AG09309 (cell line): ENCODE measurements at places on chromosomes 16 and 17.

DNA sequence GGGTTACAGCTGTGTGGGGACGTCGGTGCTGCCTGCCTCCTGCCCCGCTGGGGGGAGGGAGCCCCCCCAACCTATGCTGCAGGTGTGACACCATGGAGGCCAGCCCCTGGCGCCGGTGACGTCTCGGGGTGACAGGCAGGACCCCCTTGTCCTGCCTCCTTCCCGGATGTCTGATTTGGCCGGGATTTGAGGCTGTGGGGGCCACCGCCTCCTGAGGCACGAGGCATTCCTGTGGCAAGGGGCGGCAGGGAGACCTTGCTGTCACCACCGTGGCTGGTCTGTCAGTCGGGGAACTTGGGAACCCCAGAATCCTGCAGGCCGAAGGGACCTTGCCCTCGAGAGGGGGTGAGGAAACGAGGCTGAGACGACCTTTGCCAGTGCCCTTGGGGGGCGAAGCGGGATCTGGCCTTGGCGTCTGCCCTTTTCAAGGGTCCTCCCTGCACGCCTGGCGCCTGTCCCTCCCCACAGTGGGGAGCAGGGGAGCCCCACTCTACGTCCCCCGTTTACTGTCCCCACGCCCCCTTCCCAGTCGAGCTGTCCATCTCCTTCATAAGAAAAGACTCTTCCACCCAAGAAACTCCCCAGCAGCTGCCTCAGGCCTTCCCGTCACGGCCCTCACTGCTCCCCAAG is 74.4 kb downstream of the METRNL start:
- no peak for DNase-seq

DNA sequence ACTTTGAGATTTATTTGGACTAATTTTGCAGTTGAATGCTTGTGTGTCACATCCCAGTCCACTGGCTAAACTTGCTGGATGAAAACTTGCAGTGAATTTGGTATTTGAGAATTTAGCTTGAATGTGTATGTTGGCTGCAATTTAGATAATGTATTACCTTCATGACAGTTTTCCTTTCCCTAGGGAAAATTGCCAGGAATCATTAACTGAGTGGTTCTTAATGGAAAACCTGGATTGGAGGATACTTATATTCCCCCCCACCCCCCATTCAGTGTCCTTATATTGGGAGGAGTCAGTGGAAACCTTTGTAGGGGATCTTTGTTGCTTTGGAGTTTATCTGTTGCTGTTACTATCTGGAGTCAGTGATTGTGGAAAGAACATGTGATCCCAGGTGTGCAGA is 67.6 kb downstream of the KPNA2 start:
- no peak for DNase-seq

DNA sequence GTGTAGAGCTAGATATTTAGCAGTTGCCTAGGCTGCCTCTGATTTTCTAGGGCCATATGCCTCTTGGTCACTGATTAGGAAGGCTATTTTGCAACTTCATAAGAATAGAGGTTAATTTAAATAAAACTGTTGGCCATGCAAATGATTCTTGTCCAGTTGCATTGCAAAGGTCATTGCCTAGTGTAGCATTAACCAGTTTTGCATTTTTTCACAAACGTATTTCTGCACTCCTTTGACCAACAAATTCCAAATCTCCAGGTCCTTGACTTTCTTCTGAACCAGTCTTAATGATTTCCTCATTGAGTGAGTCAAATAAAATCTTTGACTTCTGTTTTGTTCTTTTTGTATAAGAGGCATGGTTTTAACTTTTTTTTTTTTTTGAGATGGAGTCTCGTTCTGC is 33.5 kb downstream of the ERCC4 start:
- no peak for DNase-seq

DNA sequence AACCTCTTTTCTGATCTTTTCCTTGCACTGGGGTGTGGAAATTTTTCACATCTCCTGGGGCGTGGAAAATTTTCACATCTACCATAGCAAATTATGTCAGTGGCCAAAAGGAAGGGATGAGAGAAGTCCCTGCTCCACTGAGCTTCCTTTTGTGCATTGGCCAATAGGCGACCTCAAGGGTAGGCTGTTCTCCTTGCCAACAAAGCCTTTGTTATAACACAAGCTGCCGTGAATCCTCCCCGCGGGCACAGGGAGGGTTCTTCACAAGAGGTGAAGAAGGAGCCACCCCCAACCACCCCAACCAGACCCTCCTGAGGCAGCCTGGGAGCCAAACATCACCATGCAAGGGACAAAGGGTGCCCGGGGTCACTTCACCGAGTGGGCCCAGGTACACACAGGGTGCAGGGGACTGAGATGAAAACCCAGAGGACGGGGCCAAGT is 6.5 kb downstream of the SLC5A11 start:
- no peak for DNase-seq

DNA sequence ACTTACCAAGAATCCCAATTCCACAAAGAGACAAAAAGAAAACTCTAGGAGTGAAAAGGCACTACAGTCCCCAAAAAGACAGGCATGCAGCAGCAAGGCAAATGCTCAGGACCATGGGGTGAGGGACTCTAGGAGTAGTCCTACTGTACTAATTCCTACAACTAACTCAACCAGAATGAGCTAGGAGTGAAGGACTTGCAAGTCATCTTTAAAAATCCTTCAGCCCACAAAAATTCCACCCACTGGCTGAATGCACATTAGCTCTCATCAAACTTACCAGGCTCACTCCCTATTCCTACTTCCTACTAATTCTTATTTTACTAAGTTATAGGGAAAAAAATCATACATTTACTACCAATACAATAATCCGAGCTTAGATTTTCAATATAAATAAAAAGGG is 141.7 kb upstream of the C17orf78 start:
- no peak for DNase-seq

- DNase-seq, result no peak
Measured at GRCh38 chr17:82205720-82206508, 6.7 kb downstream of the CCDC57 start.

- no peak for DNase-seq
Measured at GRCh38 chr17:17978481-17979424, 6.1 kb downstream of the DRC3 start.

DNA sequence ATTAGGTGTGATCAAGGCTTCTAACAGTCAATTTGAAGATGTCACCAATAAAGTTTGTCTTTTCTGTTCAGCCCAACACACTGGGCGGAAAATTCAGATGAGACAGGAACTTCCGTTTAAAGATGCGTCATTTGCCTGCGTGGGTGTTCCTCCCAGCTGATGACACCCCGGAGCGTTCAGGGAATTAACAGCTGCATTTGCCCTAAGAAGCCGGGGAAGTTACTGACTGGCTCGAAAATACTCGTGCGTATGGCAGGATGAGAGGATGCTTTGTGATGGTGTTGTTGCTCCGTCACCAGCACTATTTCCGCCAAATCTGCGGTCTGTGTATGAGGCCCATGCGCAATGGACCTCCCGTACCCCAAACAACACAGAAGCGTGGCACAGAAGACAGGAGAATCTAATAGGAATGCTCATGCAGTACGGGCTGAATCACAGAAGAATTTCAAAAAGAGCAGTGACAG is 11.9 kb upstream of the PVALEF start:
- no peak for DNase-seq

DNA sequence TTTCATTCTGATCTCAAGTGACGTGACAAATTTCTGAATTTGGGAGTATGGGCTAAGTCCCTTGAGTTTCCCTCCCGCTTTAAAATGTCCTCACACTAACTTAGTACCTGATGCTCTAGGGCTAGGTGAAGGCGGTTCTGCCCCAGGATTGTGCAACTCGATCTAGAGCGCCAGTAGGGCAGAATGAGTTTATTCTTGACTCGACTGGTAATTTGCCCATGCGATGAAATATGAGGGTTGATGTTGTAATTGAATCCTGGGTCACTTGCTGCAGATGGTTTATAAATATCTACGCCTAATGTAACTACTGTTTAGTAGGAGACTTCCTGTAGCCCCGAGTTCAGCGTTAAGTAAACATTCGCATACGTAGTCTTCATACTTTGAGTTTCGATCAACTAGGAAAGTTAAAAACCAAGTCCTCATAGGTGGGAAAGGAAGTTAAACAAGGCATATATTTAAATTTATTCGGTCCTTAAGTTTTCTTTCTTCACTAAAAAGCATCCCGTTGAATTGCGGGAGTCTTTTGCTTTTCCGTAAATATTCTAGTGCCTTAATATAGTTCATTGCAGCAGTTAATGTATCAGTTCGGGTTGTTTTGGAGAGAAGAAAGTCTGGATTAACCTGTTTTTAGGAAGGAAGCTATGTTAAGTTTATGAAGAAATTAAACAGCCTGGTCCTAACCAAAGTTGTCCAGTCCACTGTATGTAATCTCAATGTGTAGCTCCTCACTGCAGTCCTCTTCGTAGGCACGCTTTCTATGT is 1.6 kb downstream of the CTCF start:
- peak; percentile 63 for DNase-seq

- no peak for DNase-seq
Measured at GRCh38 chr17:61351745-61352407, 47.8 kb upstream of the TBX2 start.

- DNase-seq, result peak; percentile 84
Measured at GRCh38 chr16:75319513-75320411, 68.3 kb upstream of the BCAR1 start.

GRCh38 chr17:40646791-40647623 is 611 bp downstream of the SMARCE1 start:
- peak; percentile 1 for DNase-seq

DNA sequence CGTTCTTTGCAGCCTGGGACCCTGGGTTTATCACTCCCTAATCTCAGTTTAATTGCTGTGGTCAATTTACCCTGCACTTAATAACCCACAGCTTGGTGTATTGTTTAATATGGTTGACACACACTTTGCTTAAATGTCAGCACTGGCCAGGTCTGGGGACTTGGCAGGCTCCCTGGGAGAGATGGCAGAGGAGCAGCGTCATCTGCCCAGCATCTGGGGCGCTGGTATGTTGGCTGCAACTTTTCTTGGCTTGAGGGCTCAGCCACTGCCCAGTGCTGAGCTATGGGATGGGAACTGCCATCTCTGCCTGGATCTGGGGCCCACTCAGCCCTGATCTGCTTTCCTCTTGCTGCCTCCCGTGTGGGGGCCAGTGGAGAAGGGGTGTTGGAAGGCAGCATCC is 115.7 kb upstream of the IRX3 start:
- peak; percentile 35 for DNase-seq

DNA sequence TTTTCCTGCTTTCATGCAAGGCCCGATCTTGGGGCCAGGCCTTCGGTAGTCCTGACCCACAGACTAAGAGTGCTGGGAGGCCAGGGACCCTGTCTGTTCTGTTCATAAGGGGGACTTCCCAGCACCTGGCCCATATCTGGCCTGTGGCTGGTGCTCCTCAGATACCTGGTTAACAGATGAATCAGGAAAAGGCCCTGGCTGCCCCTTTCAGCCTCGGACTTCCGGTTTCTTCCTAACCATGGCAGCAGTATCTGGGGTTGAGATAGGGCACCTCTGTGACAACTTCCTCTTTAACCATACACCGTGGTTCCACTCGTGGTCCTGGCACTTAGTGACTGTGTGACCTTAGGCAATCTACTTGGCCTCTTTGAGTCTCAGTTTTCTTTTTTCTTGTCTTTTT is 18.4 kb downstream of the PLCG2 start:
- no peak for DNase-seq

- no peak for DNase-seq
Measured at GRCh38 chr17:48593126-48593829, at the start of gene HOXB5. HOXB5 (minus strand) TSS chr17:48593779; CDS start chr17:48593682, 97 bp downstream.

DNA sequence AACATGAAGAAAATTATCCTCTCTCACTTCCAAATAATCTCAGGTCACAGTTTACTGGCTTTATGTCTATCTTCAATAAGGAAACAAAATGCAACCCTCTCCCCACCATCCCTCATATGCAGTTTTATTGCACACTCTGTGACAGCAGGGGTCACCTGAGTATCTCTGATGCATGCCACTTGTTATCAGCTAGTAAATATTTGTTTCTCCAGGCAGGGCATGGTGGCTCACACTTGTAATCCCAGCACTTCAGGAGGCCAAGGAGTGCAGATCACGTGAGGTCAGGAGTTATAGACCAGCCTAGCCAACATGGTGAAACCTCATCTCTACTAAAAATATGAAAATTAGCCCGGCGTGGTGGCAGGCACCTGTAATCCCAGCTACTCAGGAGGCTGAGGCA is 61.1 kb downstream of the ADAMTS18 start:
- no peak for DNase-seq

GRCh38 chr17:77416105-77416713 is 275.4 kb downstream of the SEC14L1 start:
- no peak for DNase-seq

GRCh38 chr16:77912617-77913016 is 109.7 kb upstream of the CLEC3A start:
- DNase-seq, result no peak

- DNase-seq, result no peak
Measured at GRCh38 chr16:85853547-85854545, 45.1 kb upstream of the IRF8 start.

GRCh38 chr16:53876811-53877210 is 172.9 kb downstream of the FTO start:
- DNase-seq, result no peak

- no peak for DNase-seq
Measured at GRCh38 chr17:76345377-76345974, 8.2 kb downstream of the PRPSAP1 start.

- no peak for DNase-seq
Measured at GRCh38 chr16:48602356-48603014, 7.5 kb downstream of the N4BP1 start.

DNA sequence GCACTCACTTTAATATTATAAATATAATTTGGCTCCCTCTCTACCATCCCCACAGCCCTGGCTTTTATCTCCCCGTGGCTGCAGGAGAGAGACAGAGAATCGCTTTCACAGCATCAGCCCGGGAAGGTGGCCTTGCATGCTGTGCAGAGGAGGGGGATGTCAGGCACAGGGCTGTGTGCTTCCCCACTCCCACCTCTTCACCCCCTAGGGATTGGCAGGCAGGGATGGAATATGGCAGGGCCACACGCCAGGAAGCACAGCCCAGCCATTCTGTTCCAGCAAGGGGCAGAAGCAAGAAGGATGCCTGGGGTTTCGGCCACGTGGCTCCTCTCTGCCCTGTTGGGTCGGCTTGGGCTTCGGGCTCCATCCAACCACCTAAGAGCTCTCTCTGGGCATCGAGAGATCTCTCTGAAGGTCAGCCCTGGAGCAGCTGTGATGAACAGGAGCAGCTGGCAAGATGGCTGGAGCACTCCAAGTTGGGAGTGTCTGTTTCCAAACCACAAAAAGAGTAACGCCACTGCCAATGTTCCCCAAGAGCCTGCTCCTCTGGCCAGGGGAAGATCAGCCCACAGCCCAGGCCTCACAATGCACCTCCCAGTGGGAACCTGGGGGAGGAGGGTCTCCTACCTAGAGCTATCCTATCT is 223.2 kb downstream of the C16orf78 start:
- no peak for DNase-seq

GRCh38 chr17:78130437-78131101 is at the start of gene TMC8:
TMC8 (plus strand) TSS chr17:78130771; CDS start chr17:78131589, 818 bp downstream.
- DNase-seq, result no peak

- no peak for DNase-seq
Measured at GRCh38 chr16:15979801-15980200, 30.4 kb downstream of the ABCC1 start.
